ENCODE measurements at places on chromosomes 2 and 18.
A peak's percentile ranks its signal among the peaks of the same experiment; 100 is the strongest.

- DNase-seq = no peak
These were observed 47.8 kb upstream of the FZD7 start for GRCh38 chr2:201985728-201986462.

GRCh38 chr2:144208924-144209323 is 311.0 kb downstream of the ZEB2 start:
- no peak for DNase-seq

DNA sequence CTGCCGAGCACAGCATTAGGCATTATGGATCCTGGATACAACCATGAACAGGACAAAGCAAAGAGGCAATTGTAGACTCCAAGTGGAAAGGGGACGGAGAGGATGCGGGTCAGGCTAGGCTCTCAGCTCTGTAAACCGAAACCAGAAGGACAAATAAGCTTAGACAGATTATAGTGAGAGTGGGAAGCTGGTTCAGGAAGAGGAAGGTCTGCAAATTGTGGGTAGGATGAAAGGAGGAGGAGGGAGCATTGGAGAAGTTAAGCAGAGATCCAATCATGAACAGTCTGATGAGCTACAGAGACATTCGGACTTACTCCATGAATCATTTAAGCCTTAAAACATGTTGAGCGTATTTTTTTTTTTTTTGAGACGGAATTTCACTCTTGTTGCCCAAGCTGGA is 3.0 kb downstream of the MSH6 start:
- no peak for DNase-seq

GRCh38 chr2:224807153-224807964 is 91.2 kb upstream of the CCDC195 start:
- peak; percentile 54 for DNase-seq

GRCh38 chr2:134973241-134974138 is 54.9 kb downstream of the CCNT2 start:
- DNase-seq = no peak

GRCh38 chr2:2739231-2739795 is 408.2 kb upstream of the MYT1L start:
- no peak for DNase-seq

DNA sequence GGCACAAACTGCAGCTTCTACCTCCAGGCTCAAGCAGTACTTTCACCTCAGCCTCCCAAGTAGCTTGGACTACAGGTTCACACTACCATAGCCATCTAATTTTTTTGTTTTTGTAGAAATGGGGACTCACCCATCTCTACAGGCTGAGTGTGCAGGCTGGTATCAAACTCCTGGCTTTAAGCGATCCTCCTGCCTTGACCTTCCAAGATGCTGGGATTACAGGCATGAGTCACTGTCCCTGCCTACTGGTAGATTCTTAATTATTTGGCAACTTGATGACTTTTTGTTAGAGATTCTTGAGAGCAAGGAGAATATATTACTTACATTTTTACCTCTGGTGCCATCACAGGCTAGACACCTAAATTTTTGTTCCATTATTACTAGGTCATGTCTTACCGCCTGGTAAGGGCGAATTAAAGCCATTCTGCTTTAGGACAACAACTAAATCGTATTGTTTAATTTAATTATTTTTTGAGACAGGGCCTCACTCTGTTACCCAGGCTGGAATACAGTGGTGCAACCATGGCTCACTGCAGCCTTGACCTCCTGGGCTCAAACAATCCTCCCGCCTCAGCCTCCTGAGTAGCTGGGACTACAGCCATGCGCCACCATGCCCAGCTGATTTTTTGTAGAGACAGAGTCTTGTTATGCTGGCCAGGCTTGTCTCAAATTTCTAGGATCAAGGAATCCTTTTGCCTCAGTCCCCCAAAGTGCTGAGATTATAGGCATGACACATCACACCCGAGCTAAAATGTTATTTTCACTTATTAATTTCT is 15.7 kb downstream of the DYNC1I2 start:
- DNase-seq = no peak

DNA sequence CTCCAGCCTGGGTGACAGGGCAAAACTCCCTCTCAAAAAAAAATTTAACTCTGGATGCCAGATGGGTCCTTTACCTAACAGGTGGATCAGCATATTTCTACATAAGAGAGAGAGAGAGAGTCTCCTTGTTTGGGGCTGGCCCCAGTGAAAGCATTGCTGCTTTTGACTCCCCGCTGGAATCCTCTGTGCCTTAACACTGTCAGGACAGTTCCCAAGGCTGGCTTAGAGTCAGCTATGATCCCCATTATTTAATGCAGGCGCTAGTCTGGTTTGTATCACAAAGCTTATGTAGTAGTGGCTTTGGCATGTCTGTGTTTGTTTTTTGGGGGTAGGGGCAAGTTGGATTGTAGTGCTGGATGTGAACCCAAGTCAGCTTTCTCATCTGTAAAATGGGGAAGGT is 9.4 kb downstream of the INPP4A start:
- DNase-seq = no peak

- DNase-seq = no peak
These were observed 416.7 kb downstream of the MTX2 start for GRCh38 chr2:176685908-176686307.

DNA sequence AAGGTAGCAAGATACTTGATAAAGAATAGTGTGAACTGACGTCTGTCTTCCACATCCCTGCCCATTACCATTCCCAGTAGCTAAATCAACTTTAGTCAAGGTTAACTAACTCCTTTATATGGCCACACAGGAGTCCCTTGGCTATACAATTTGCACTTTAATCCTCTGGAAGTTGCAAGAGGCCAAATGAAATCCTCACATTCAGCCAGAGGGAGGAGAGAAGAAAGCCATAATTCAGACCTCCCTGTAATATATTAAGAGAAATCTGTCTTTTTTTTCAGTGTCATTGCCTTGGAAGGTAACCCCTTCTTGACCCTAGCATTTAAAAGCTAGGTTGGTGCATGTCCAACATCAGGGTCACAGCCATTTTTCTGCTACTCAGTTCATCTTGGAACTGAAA is 317.8 kb downstream of the NRXN1 start:
- DNase-seq = no peak

DNA sequence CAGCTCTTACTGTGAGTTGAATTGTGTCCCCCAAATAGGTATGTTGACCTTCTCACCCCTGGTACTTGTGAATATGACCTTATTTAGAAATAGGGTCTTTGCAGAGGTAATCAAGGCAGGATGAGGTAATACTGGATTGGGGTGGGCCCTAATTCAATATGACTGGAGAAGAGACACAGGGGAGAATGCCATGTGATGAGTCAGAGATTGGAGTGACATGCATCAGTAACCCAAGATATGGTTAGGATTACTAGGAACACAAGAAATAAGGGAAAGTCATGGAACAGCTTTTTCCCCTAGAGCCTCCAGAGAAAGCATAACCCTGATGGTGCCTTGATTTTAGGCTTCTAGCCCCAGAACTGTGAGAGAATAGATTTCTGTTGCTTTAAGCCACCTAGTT is 37.0 kb upstream of the ATP5MC3 start:
- no peak for DNase-seq

DNA sequence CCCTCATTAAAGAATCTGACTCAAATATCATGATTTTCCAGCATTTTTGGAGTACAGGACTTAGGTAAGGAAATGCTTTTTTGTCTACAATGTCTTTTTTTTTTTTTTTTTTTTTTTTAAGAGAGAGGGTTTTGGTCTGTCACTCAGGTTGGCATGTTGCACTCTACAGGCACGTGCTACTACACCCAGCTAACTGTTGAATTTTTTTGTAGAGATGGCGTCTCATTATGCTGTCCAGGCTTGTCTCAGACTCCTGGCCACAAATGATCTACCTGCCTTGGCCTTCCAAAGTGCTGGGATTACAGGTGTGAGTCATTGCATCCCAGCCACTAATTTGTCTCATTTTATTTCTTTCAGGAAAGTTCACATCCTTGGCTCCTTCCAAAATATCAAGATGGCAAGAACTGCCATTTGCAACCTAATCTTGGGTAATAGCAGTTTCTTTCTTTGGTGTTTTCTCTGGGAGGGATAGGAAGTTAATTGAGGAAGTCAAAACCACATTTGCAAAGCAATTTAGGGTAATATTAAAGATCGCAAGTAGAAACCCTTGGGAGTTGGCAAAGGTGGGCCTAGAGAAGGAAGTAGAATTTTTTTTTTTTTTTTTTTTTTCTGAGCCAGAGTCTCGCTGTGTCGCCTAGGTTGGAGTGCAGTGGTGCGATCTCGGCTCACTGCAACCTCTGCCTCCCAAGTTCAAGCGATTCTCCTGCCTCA is 15.5 kb downstream of the PNO1 start:
- DNase-seq = no peak

GRCh38 chr2:58911877-58912276 is 670.8 kb upstream of the FANCL start:
- DNase-seq = no peak

- no peak for DNase-seq
These were observed 6.5 kb downstream of the TMEM163 start for GRCh38 chr2:134712299-134712698.

DNA sequence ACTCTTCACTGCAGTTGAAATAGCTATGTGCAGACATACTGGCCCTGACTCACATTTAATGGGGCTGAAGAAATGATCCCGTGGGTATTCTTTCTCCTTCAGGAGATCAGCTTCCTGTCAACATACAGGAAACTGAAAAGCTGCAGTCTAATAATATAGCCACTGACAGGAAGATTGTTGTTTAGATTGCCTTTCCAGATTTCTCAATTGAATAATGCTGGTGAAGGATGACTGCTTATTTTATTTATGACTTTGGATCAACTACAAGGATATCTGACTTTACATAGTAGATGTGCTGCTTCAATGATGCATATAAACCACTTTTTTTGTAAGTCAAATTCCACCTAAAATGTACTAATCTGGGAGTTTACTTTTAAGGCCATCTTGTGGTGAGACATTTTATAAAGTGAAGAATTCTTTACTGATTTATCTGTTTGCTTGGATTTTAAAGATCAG is 93.4 kb upstream of the MAP4K3 start:
- DNase-seq = no peak

DNA sequence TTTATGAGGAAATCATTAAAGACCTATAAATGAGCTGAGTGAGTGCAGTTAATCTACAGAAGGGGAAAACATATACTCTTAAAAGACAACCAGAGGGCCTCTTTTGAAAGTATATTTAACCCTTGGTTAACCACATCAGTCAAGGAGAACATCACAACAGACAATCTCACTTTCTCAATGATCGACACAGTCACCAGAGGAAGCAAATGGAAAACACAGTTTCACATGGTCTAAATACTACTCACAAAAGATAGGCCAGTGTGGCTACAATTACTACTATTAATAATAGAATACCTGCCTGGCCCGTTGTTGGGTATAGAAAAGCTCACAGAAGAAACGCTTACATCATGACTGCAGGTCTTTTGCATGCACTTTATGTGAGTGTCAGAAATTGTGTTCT is 426.2 kb downstream of the NCKAP5 start:
- DNase-seq = no peak

DNA sequence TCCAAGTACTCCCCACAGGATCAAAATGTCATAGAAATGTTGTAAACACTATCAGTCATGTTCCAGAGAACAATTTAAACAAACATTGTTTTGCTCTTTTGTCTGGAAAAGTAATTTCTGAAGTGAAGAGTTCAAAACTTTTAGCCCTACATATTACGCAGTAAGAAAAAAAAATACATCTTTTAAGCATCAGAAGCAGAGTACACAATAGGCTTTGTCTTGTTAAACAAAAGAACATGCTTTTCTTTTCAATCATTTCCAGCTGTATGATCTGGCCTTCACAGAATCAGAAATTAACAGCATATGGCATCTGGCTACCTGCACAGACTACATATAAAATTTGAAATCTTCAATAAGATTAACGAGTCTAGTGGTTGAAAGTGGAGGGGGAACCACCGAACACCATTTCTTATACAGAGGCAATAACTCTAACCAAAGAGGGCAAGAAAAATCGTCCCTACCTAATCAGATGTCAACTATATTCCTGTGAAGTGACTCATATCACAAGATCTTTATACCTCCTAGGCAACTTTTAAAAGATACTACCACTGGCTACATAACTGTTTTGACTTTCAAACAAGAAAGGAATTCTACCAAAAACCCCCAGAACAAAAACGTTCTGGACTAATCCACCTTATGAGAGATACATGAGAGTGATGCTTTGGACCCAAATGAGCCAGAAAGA is 149.3 kb downstream of the EXOC6B start:
- no peak for DNase-seq

- peak; percentile 57 for DNase-seq
These were observed 1.1 kb upstream of the SEH1L start for GRCh38 chr18:12946549-12947284.

GRCh38 chr18:73827801-73828200 is 319.8 kb downstream of the FBXO15 start:
- DNase-seq = no peak

- DNase-seq = no peak
These were observed 727.6 kb upstream of the DDX18 start for GRCh38 chr2:117086943-117087250.

DNA sequence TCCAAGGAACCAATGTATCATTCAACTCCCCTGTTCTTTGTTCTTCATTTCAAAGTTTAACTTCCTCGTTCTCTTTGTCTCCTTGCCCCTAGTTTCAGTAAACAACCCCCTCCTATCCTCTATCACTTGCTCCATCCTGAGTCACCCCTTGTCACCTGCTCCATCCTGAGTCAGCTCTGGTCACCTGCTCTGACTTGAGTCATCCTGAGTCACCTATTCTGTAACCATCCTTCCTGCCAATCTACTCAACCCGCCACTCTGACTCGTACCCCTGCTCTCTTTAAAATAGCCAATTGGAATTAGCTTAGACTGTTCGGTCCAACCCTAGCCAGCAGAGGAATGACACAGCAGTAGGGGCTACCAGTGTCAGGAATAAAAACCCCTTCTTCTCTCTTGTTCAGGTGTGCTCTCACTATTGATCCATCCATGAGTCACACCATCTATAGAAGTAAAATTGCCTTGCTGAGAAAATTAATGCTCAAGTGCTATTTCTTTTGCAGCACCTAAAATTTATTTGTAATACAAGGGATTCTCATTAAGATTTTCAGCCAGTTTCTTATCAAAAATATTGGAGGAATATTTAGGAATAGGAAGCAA is 326.8 kb downstream of the AKAIN1 start:
- no peak for DNase-seq

GRCh38 chr2:20633794-20634506 is 16.9 kb downstream of the HS1BP3 start:
- no peak for DNase-seq

DNA sequence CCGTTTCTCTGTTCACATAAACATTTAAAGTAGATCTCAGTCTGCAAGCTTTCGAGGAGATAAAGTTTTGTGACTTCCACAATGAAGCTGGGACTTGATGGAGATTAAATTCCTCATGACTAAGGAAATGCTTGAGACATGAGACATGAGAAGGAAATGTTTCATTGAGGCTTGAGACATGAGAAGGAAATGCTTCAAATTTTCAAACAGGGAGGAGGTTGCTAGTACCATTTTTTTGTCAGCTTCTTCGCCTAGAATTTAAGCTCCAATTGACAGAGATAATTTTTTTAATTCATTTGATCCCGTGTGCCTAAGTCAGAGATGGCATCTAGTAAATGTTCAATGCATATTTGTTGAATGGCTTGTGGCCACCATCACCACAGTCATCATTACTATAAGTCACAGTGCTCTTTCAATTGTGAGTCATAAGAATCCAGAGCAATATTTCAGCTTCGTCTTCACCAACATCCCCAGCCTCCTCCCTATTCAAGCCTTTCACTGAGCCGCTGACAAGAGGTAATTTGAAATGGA is 543 bp upstream of the MARCHF4 start:
- no peak for DNase-seq

Data from NCI-H446 (cell line).